Activated T-helper 2 cell treated with anti-CD3 and anti-CD28 coated beads, Interferon-gamma antibody, Interleukin-2, Interleukin-4, amounts not matched to agents 10 μg/mL and 5 μg/mL and 100 μg/mL, durations not matched to agents 14 hours and 24 hours and 36 hours (primary cell): ENCODE measurements at places on chromosomes 3 and 15. TPM values are rescaled to one million over a fixed set of nuclear protein-coding genes. Genes with fewer than 3 reads are reported as not detected.

DNA sequence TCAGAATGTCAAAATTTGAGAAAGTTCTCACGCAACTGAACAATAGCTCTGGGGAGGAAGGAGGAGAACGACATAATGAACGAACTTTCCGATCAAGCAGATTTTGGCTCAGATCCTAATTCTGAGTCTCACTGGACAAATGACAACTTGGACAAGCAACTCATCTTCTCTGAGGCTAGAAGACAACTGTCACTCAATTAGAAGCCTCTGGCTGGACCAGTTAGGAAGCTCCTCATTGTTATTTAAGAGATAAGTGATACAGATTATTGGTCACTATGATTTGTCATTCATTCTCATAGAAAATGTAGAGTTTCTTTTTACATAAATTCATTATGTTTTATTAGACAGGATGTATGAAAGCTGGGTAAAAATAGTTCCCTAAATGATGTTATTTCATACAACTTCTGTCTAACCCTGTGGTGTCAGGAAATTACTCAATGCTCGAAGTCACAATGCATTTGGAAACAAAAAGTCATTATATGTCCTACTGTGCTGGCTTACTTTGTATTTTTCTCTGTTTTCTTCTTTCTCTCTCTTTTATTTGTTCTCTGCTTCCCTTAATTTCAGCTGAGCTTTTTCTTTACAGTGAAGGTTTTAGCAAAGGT is 11.0 kb upstream of the C3orf49 start:
- DNase-seq, result no peak

- DNase-seq, result no peak
Observed at GRCh38 chr3:130968221-130968620, 58.4 kb downstream of the ASTE1 start.

DNA sequence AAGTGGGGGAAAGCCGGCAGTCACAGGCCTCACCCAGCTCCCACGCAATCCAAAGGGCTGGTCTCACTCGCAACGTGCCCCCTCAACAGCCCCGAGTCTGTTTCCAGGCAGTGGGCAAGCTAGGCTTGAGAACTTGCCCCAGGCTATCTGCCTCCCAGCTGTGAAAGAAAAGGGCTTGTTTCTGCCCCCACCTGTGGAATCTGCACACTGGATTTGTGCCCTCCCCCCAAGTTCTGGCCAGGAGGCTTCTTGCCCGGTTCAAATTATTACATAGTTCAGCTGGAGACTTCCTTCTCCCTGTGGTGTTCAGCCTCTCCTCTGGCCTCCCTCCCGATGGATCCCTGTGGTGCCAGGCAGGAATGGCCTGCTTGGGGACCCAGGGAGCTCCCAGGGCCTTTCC is 283.9 kb upstream of the LYSMD4 start:
- no peak for DNase-seq

GRCh38 chr3:20256144-20256543 is 70.1 kb upstream of the SGO1 start:
- no peak for DNase-seq

DNA sequence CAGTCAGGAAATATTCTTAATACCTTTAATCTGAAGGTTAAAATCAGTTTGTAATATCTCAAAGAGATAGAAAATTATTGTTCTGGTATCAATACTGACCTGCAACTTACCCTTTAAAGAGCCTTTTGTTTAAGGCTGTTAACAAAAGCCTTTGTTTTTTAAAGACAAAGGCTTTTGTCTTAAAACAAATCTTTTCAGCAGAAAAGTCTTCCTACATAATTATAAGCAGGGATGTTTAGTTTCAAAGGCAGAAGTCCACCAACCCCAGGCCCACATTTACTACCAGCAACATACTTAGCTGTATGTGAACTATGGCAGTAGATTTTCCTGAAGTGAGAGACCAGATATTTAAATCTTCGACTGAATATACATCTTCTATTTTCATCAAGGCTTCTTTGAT is 36.2 kb downstream of the SLC30A4 start:
- DNase-seq, result no peak

DNA sequence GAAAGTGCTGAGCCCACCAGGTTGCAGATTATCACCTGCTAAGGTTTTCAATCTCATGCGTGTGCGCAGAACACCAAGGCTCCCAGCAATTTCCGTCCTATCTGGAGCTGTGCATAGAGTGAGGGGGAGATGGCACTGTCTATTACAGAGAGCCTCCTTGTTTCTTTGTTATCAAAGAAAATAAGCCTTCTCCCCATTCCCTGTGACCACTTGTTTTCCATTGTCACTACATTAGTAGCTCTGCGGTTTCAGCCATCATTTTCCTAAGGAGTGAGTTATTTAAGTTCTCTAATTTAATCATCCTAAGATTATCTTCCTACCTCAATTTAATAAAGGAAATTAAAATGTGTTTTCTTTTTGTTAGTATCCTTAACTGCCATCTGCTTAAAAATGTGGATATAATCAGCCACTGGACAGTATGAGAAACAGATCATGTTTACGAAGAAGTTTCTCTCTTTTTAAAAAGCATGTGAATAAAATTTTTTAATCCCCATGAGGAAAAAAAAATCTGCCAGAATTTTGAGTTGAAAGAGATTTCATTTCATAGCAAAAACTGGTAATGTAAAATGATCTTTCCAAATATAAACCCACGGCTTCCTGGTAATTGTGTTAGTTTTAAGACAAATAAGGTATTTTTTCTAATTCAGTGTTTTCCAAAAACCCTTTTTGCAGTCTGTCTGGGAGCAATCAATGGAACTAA is 172.3 kb upstream of the UBE2E1 start:
- no peak for DNase-seq

DNA sequence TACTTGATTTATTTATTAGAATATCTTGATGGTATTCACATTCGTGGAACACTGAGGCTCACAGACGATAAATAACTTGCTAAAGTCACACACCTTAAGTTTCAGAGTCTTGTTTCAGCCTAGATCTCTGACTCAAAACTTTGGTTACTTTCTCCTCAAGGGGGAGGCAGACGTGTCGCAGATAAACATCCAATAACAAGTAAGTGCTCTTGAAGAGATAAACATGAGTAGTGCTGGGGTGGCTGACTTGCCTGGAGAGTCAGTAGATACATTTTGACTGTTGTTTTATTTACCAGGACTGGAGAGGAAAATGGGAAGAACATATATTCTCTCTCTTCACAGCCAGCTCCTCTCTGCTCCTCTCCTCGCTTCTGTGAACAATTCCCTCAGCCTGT is 31.3 kb downstream of the FBXO45 start:
- DNase-seq, result no peak

Gene ZIC1
- total RNA-seq, result not detected in 2 replicates

GRCh38 chr15:57892181-57892580 is 173.3 kb downstream of the ALDH1A2 start:
- DNase-seq, result no peak

Gene ARHGEF26
- 0.18 and 0.28 TPM in 2 replicates for total RNA-seq

GRCh38 chr15:66369773-66370651 is 13.5 kb upstream of the TIPIN start:
- DNase-seq, result peak; percentile 20

GRCh38 chr3:64223791-64224745 is 1.2 kb downstream of the PRICKLE2 start:
- DNase-seq, result no peak

Gene HEXA
- 58.2 and 63.4 TPM in 2 replicates for total RNA-seq

- no peak for DNase-seq
Observed at GRCh38 chr3:64010199-64010598, 13.1 kb downstream of the PSMD6 start.

DNA sequence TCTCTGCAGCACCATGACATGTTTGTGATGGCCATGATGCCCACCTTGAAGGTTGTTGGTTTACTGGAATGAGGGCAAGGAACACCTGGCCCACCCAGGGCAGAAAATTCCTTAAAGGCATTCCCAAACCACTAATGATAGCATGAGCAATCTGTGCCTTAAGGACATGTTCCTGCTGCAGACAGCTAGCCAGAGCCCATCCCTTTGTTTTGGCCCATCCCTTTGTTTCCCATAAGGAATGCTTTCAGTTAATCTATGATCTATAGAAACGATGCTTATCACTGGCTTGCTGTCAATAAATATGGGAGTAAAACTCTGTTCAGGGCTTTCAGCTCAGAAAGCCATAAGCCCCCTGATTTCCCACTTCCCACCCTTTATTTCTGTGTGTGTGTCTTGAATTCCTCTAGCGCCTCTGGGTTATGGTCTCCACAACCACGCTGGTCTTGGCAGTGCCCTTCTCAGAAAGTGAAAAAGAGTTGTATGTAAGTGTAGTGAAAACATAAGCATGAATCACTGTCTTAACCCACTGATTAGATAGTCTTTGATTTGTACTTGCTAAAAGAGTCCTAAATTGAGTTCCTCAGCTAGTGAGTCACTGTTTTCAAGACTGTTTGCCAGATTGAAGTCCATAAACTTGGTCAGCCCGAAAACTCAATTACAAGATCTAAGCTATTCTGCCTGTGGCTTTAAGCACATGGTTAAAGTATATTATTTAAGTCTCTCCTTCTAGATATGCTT is 19.0 kb upstream of the CCR2 start:
- no peak for DNase-seq

DNA sequence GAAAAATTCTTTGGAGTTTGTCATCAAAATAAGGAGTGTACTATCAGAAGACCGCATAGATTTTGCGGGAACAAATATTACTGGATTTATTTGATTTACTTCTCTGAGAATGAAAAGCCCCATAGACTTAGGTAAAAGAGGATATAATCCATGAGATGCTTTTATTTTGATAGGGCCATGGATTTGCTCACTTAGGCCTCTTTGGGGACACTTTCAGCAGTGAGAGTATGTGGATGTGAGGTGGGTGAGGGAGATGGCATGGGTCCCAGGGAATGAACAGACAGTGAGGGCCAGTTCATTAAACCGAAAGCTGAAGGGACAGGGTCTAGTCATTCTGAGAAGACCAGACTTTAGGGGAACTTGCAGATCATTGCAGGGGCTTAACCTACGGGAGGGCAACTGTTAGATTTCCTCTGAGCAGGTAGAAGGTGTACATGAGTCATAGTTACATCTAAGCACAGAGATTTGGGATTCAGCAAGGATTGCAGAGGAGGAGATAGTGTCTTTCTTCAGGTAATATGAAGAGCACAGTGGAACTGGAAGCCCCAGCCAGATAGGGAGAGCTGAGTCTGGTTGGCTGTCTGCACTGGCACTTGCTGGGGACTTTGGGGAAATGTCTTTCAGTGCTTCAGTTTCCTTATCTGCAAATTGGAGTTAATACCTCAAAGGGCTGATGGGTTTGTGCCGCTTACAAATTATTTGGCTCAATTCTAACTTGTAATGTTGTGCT is 30.8 kb downstream of the SH3GL3 start:
- DNase-seq, result no peak

GRCh38 chr3:108791473-108791872 is 31.1 kb upstream of the TRAT1 start:
- DNase-seq, result no peak

Gene CCDC71
- 24.4 and 24.9 TPM in 2 replicates for total RNA-seq
